ENCODE measurements at places on chromosomes 11 and 22.

GRCh38 chr11:64028398-64029115 lies 7.2 kb upstream of the FLRT1 start:
- H3K27me3 ChIP-seq: peaks cover 46% of the 10 kb centered on the region
- no peak for DNase-seq
- no peaks in the 10 kb centered on the region for H3K36me3 ChIP-seq
- H3K4me3 ChIP-seq: no peak overlapping the region
- no peak overlapping the region for H3K27ac ChIP-seq
- H3K4me1 ChIP-seq: no peaks in the 10 kb centered on the region

DNA sequence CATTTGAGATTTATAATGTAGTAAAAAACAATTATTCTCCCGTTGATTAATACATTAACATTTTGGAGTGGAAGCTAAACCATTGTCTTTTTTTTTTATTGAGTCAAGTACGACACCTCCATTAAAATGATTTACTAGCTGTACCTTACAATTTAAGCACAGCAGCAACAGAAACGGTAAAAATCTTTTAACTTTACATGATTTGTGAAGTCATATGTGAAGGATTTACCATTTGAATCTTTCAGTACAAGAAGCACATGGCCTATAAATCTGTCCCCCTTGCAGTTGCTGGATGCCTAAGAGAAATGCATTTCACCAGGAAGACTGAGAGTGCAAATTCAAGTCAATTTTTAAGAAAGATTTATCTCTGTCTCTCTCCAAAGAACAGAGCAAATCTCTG lies 324.6 kb downstream of the CADM1 start:
- no peak for DNase-seq
- H3K36me3 ChIP-seq: no peaks in the 10 kb centered on the region
- no peak overlapping the region for H3K27ac ChIP-seq
- H3K4me1 ChIP-seq: no peaks in the 10 kb centered on the region

- no peak for DNase-seq
- no peaks in the 10 kb centered on the region for H3K36me3 ChIP-seq
- H3K4me1 ChIP-seq: no peaks in the 10 kb centered on the region
- no peak overlapping the region for H3K27ac ChIP-seq
- peaks cover 47% of the 10 kb centered on the region for H3K27me3 ChIP-seq
Measured at GRCh38 chr22:27210111-27210730, 552.8 kb downstream of the MIAT start.

DNA sequence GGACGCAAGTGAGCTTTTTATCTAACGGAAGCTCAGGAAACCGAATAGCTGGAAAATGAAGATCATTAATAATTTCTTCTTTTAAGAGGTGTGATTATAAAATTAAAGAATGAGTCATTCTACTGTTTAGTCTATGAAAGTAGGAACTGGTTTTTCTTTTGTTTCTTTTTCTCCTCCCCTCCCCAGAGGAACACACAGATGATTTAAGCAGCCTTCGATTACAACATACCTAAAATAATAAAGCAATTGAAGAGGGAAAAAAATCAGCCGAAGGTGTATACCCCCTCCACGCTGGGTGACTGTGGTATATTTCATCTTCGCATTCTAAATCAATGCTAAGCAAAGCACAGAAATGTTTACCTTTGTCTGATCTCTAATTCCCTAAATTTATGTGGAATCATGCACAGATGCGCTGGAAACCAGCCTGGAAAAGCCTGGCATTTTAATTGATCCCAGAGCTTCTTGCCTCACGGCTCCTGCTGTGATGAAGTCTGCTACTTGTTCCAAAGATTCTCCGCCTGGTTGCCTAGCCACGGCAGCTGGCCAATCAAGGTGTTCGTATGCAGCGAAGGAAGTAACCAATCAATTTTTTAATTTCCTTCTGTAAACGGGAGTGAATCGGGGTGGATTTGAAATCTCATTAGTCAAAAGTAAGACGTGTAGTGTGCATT lies 133.9 kb downstream of the FANCF start:
- H3K4me3 ChIP-seq: no peak overlapping the region
- H3K4me1 ChIP-seq: no peaks in the 10 kb centered on the region
- H3K27me3 ChIP-seq: no peaks in the 10 kb centered on the region

- no peak for DNase-seq
- no peaks in the 10 kb centered on the region for H3K27me3 ChIP-seq
- peaks cover 20% of the 10 kb centered on the region for H3K36me3 ChIP-seq
Measured at GRCh38 chr11:111602865-111603610, 789 bp downstream of the SIK2 start.

GRCh38 chr22:46116491-46116958 lies 33.8 kb upstream of the PPARA start:
- H3K36me3 ChIP-seq: peaks cover 12% of the 10 kb centered on the region
- H3K4me1 ChIP-seq: no peaks in the 10 kb centered on the region
- peak; percentile 63 for DNase-seq
- H3K27ac ChIP-seq: no peak overlapping the region

GRCh38 chr11:117232911-117233409 lies 489 bp downstream of the RNF214 start:
- H3K4me3 ChIP-seq: peak overlapping the region; percentile 99
- H3K36me3 ChIP-seq: peaks cover 39% of the 10 kb centered on the region
- peaks cover 56% of the 10 kb centered on the region for H3K4me1 ChIP-seq
- DNase-seq: no peak
